ENCODE measurements at places on chromosomes 16 and 17.

- no peak for DNase-seq
These were observed 50.6 kb downstream of the CREBBP start for GRCh38 chr16:3829631-3830536.

DNA sequence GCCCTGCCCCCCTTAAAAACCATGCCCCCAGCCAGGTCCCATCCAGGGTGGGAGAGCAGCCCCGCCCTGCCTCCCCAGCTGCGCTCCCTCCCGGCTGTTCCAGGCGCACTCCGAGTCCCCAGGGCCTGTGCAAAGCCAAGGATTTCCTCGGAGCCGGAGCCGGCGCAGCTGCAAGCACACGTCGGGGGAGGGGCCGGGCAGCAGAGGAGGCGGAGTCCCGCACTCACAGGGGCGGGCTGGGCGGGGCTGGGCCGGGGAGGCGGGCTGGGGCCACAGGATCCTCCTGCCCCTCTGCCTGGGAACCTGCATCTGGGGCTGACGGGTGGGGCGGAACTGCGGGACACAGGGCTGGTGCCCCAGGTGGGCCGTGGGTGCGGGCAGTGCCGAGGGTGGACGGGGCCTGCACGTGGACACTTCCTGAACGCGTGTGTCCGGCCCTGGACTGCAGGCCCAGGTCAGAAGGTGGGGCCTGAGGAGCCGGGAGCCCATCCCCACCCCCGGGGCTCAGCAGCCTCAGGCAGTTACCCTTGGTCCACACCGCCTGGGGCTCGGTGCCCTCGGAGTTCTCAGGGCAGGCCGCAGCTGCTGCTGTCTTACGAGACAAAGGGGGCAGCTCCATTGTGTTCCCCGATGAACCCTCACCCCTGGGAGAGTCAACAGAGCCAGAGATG is 24.0 kb upstream of the SSTR5 start:
- DNase-seq = no peak

DNA sequence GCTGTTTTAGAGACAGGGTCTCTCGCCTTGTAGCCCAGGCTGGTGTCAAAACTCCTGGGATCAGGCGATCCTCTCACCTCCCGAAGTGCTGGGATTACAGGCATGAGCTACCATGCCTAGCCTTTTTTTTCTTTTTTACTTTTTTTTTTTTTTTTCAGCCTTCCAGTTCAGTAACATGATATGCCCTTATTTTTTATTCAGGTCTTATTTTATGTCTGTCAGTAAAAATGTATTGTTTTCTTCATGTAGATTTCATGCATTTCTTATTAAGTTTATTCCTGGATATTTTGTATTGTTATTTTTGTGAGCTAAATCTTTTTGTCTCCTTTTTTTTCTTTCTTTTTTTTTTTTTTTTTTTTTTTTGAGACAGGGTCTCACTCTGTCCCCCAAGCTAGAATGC is 2.7 kb upstream of the FOXN1 start:
- no peak for DNase-seq

- DNase-seq = no peak
These were observed 361.0 kb downstream of the WWOX start for GRCh38 chr16:78460428-78460827.

- no peak for DNase-seq
These were observed 4.3 kb downstream of the RNF43 start for GRCh38 chr17:58412961-58413586.

GRCh38 chr16:13906168-13907089 is 13.5 kb upstream of the ERCC4 start:
- DNase-seq = no peak

DNA sequence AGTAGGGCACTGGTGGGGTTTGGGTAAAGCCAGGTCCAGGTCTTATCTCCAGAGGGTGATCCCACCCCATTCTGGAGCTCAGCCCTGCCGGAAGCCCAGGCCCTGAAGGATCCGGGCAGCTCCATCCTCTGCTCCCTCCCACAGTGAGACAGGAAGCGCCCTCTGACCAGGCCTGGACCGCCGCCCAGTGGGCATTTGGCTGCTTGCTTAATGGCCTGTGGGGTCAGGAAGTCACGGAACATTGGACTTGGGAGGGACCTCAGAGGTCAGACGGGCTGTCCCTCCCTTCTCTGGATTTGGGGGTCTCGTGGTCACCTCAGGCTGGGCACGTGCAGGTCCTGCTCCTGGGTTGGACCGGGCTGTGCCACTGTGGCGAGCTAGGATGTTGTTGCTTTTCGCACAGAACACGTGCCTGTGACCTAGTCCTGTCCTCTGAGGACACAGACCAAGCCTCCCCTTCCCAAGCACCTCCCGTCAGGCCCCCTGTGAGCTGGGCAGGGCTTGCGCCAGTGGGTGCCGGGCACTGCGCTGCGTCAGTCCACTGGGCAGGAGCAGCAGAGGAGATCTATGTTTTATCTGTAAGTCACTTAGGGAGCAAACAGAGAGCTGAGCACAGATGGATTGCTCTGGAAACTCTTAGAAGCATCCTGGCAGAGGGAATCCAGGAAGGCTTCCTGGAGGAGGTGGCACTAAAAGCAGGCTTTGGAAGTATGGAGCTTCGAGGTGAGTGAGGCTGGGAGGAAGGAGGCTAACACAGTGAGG is 49.4 kb upstream of the GSE1 start:
- no peak for DNase-seq

GRCh38 chr17:12395733-12396354 is 269.8 kb upstream of the MYOCD start:
- no peak for DNase-seq

DNA sequence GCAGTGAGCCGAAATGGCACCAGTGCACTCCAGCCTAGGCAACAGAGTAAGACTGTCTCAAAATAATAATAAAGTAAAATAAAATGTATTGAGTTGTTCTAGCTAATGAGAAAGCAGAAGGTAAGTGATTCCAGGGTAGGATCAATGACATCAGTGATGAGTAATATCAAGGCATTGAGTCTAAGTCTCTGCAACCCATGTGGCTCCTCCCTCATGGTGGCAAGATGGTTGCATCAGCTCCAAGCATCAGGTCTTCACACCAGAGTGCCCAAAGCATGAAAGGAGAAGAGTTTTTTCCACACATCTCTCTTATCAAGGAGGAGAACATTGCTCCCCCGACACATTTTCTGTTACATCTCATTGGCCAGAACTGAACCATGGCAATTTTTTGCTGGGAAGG is 34.8 kb upstream of the GAS7 start:
- no peak for DNase-seq

DNA sequence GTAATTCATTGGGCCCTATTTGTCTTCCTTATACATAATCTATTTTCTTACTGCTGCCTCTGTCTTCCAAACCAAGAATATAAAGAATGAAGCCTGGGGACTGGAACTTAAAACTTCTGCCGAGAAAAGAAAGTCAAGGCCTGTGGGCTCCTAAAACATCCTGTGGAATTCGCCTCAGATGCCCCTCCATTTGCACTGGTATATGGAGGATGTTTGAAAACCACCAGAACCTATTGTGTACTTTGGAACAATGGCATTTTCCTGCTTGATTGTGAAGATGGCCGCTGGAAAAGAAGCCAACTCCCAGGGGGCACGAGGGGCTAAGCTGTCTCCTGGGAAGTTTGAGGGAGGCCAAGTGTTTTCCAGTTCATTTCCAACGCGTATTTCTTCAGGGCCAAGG is 122.4 kb downstream of the WWOX start:
- no peak for DNase-seq

GRCh38 chr16:50861970-50862411 is 120.1 kb downstream of the CYLD start:
- no peak for DNase-seq

GRCh38 chr17:39051001-39051585 is 83.9 kb upstream of the FBXO47 start:
- DNase-seq = no peak

GRCh38 chr16:82187829-82188228 is 17.8 kb upstream of the MPHOSPH6 start:
- no peak for DNase-seq

DNA sequence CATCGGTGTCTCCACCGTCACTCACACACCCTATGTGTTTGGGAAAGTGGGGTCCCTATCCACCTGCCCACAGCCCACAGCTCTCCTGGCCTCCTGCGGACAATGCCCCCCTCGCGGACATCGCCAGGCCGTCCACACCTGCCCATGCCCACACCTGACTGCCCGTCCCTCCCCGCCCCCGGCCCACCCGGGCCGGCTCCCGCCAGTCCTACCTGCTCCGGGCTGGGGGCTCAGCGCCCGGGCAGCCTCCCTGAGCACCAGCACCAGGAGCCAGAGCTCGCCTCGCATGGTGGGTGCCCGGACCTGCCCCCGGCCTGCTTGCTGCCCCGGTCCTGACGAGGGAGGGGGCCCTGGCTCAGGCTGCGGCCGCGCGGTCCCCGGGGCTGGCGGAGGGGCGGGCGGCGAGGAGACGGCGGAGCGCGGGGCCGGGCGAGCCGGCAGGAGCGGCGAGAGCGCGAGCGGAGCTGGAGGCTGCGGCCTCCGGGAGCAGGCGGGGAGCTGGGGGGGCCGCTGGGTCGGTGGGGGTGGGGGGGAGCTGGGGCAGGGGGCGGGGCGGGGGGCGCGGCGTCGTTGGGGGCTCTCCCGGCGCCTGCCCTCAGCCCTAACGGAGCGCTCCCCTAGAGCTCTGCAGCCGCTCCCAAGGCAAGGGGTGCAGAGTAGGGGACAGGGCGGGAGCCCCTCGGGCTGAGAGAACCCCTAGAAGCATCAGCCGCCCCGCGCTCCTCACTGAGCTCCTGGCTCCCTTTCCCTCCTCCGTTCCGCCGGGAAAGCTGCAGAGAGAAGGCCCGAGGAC is at the start of gene PLXDC1:
Gene PLXDC1, minus strand, starts transcription at position 488 of the 793 bp plus-strand sequence. Its CDS starts 200 bp downstream, at position 288.
- no peak for DNase-seq

- DNase-seq = no peak
These were observed 448 bp downstream of the STAT5B start for GRCh38 chr17:42275527-42276358.
